ENCODE measurements at places on chromosomes 16 and 17.

- DNase-seq: no peak
Measured at GRCh38 chr17:36640836-36641235, 39.5 kb downstream of the MRM1 start.

DNA sequence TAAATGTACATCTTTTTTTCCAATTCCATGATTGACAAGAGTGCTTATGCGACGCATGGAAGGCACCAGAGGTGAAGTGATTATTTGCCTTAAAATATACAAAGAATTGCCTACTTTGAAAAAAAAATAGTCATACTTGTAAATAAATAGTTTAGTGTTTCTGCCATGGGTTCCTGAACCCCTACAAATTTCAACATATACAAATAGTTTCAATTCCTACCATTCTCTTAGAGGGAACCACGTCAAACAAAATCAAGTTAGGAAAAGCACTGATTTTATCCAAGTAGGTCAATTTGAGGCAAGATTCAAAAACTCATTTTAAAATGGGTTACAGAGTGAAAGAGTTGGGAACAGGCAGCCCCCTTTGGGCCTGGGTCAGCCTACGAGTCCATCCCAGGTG lies 11.7 kb downstream of the CMTM3 start:
- no peak for DNase-seq

- DNase-seq: peak; percentile 68
Measured at GRCh38 chr17:21286909-21287702, 2.6 kb downstream of the MAP2K3 start.

GRCh38 chr17:80868022-80868609 lies 123.5 kb upstream of the CHMP6 start:
- DNase-seq: no peak

DNA sequence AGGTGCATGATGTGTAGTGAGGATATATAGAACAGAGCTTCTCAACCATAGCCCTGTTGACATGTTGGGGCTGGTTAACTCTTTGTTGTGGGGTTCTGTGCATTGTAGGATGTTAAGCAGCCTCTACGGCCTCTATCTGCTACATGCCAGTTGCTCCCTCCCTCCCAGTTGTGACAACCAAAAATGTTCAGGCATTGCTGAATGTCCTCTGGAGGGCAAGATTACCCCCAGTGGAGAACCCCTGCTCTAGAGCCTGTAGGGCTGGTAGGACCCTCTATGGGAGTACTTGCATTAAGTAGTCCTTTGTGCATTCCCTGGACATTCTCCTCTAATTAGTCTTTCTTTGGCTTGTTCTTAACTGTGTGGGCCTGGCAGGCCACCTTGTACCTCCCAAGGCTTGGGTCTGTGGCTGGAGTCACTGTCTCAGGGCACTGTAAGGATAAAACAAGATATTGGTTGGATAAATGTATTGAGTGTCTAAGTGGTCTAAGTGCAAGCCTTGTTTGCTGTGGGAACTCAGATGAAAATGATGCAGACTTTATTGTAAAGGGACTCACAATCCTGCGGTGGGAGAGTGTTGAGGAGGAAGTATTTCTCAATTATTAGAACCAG lies 19.8 kb upstream of the MYO1D start:
- no peak for DNase-seq

DNA sequence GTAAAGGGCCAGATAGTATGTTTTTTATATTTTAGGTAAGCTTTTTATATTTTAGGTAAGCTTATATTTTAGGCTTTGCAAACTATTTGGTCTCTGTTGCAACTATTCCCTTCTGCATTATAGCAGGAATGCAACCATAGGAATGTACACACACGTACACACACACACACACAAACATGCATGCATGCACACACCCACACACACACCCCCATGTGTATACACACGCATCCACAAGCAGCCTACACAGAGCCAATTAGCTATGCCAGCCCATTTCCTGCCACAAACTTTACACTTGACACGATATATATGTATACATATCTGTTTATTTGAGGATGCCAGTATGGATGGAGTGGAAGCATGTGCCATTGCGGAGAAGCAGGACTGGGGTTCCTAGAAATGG lies 7.5 kb upstream of the TRPV3 start:
- DNase-seq: no peak

DNA sequence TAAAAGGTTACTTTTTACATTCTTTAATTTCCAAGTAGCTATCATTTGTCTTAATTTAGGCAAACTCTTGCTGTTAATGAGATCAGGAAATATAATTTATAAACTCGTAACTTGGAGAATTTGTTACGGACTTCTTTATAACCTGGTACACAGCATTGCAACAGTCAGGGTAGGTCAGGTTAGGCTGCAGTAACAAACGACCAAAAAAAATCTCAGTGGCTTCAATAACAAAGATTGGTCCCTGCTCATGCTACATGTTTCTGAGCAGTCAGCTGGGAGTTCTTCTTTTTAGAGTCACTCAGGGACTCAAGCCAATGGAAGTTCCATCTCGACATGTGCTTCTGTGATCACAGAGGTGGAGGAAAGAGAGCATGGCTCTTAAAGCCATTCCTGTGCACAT lies 110.1 kb downstream of the USP31 start:
- no peak for DNase-seq

GRCh38 chr17:34387566-34387965 lies 24.5 kb upstream of the CCL1 start:
- no peak for DNase-seq

DNA sequence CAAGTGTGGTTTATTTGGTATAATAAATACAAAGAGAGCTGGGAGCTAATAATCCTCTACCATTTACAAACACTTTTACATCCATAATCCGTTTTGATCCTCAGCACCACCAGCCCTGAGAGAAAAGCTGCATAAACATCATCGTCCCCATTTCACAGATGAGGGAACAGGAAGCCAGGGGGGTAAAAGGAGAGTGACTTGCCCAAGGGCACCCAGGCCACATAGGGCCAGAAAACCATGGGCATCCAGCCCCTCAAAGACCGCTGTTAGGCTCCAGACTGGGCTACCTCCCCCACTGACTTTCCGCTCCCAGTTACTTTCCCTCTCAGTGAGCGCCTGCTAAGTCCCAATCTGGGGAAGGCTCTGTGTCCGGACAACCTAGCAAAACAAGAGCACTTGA lies 6.7 kb downstream of the STX1B start:
- no peak for DNase-seq

- no peak for DNase-seq
Measured at GRCh38 chr17:80942423-80943345, 49.0 kb upstream of the CHMP6 start.

GRCh38 chr17:45722161-45722560 lies 62.0 kb upstream of the CRHR1 start:
- DNase-seq: no peak
